ENCODE measurements at places on chromosomes 2 and 18. TPM values are rescaled to one million over a fixed set of nuclear protein-coding genes. Genes with fewer than 3 reads are reported as not detected.

CNTNAP5 gene
- not detected for total RNA-seq

TMEM247 gene
- total RNA-seq, result not detected

SLC19A3 gene
- under 0.01 TPM for total RNA-seq

TMEM37 gene
- not detected for total RNA-seq

CDK5R2 gene
- 0.22 TPM for total RNA-seq

HK2 gene
- total RNA-seq, result 55.9 TPM

ANAPC1 gene
- total RNA-seq, result 78.1 TPM

MYCN gene
- not detected for total RNA-seq

METAP1D gene
- total RNA-seq, result 6.6 TPM

FHL2 gene
- 148 TPM for total RNA-seq

Data from uterine smooth muscle cell (primary cell).